Mammary epithelial cell (primary cell): ENCODE measurements at places on chromosomes 4 and X. TPM values are rescaled to one million over a fixed set of nuclear protein-coding genes. Genes with fewer than 3 reads are reported as not detected.

HMX1 gene
- not detected in 2 replicates for total RNA-seq

KLF8 gene
- total RNA-seq = 15.6 and 18.3 TPM in 2 replicates

SPATA4 gene
- total RNA-seq = 0.17 TPM

SPANXD gene
- not detected in 2 replicates for total RNA-seq

FHIP1A gene
- total RNA-seq = 38.5 TPM

IL9R gene
- 0.27 TPM in 1 of 2 replicates, not detected in the other for total RNA-seq

NHS gene
- 12.5 and 13.9 TPM in 2 replicates for total RNA-seq

NLGN4X gene
- 3.2 TPM for total RNA-seq

BEX5 gene
- total RNA-seq = not detected

PDZD4 gene
- 0.33 TPM for total RNA-seq

OCIAD1 gene
- total RNA-seq = 125 and 163 TPM in 2 replicates

DMD gene
- 73.2 TPM for total RNA-seq

IL13RA2 gene
- total RNA-seq = 0.17 TPM

GLRB gene
- 3.7 TPM for total RNA-seq

SOWAHB gene
- 2.3 and 2.9 TPM in 2 replicates for total RNA-seq

RAB33A gene
- not detected for total RNA-seq

TBC1D9 gene
- 23.5 and 29.1 TPM in 2 replicates for total RNA-seq

MND1 gene
- 5.3 and 10.4 TPM in 2 replicates for total RNA-seq

ALPK1 gene
- 24.3 TPM for total RNA-seq

GRIA2 gene
- not detected for total RNA-seq

UGT8 gene
- 14.2 TPM for total RNA-seq

LRAT gene
- 16.6 and 25.4 TPM in 2 replicates for total RNA-seq

PLAC1 gene
- 0.50 TPM for total RNA-seq

KLHL13 gene
- 23.0 TPM for total RNA-seq

TGIF2LX gene
- total RNA-seq = not detected

FAM200B gene
- 19.3 TPM for total RNA-seq

F8A2 gene
- total RNA-seq = 0.67 TPM

FAAH2 gene
- 0.49 and 0.86 TPM in 2 replicates for total RNA-seq

RAB39B gene
- 5.4 and 17.8 TPM in 2 replicates for total RNA-seq

PFKFB1 gene
- total RNA-seq = 0.40 and 0.67 TPM in 2 replicates

CYP2U1 gene
- 30.7 TPM for total RNA-seq

CTAG2 gene
- total RNA-seq = not detected in 2 replicates

SSX4B gene
- not detected in 2 replicates for total RNA-seq

RBPJ gene
- 26.8 TPM for total RNA-seq

ENAM gene
- not detected for total RNA-seq

NUDT9 gene
- 19.2 and 20.4 TPM in 2 replicates for total RNA-seq

P2RY8 gene
- not detected for total RNA-seq

GABRG1 gene
- not detected in 2 replicates for total RNA-seq

CACNA1F gene
- not detected in 2 replicates for total RNA-seq

NAP1L2 gene
- total RNA-seq = 3.0 and 3.8 TPM in 2 replicates

MORF4L2 gene
- total RNA-seq = 433 and 465 TPM in 2 replicates

HSFX1 gene
- total RNA-seq = 0.94 and 0.99 TPM in 2 replicates

RTL5 gene
- 1.0 and 1.9 TPM in 2 replicates for total RNA-seq

FHDC1 gene
- total RNA-seq = 9.7 and 13.3 TPM in 2 replicates

TENM3 gene
- 43.2 TPM for total RNA-seq

PHEX gene
- total RNA-seq = 0.83 TPM

ANAPC10 gene
- total RNA-seq = 18.3 TPM

TMSB15A gene
- 0.69 and 1.4 TPM in 2 replicates for total RNA-seq

DMRTC1B gene
- total RNA-seq = not detected in 2 replicates

GNPDA2 gene
- total RNA-seq = 22.3 TPM

TSPAN5 gene
- 19.0 TPM for total RNA-seq

RAB41 gene
- not detected in 2 replicates for total RNA-seq

SSX2 gene
- not detected for total RNA-seq

VCX3B gene
- not detected in 2 replicates for total RNA-seq

SATL1 gene
- under 0.01 TPM for total RNA-seq

ZNF330 gene
- 18.7 TPM for total RNA-seq

INTS12 gene
- 22.2 TPM for total RNA-seq

ARR3 gene
- total RNA-seq = not detected

ZNF275 gene
- 7.5 and 8.1 TPM in 2 replicates for total RNA-seq

LAS1L gene
- 12.0 TPM for total RNA-seq
